ENCODE measurements at places on chromosomes 12 and 14.

GRCh38 chr14:70680748-70681147, 39.0 kb downstream of the TTC9 start:
- DNase-seq: no peak

DNA sequence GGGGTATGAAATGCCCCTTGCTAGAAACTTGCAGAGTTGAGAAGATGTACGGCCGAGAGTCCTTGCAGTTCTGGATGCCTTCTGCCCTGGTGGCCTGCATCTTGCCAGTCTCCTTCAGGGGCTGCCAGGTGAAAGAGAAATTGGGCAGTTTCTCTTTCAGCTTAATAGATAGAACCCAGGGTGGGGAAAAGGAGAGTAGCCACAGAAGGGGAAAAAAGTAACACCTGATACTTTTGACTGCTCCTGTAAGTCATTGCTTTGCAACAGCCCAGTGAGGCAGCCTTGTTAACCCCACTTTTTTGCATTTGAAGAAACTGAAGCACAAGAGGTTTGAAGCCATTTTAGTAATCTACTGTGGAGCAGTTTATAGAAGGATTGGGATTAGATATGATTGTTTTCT, 27.6 kb downstream of the TDP1 start:
- no peak for DNase-seq

DNA sequence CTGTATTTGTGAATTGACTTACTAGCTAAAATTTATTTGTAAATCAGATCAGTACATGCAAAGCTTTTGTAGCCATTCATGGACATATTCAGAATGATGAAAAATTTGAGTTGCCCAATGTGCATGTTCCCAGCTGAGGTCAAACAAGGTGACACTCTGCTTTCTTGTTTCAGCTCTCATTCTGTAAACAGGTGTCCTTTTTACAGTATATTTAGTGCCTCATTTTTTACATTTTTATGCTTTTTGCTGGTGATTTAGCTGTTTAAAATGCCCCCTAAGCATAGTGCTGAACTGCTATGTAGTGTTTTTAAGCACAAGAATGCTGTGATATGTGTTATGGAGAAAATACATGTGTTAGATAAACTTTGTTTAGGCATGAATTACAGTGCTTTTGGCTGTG, 76.3 kb downstream of the MIA2 start:
- DNase-seq: no peak

DNA sequence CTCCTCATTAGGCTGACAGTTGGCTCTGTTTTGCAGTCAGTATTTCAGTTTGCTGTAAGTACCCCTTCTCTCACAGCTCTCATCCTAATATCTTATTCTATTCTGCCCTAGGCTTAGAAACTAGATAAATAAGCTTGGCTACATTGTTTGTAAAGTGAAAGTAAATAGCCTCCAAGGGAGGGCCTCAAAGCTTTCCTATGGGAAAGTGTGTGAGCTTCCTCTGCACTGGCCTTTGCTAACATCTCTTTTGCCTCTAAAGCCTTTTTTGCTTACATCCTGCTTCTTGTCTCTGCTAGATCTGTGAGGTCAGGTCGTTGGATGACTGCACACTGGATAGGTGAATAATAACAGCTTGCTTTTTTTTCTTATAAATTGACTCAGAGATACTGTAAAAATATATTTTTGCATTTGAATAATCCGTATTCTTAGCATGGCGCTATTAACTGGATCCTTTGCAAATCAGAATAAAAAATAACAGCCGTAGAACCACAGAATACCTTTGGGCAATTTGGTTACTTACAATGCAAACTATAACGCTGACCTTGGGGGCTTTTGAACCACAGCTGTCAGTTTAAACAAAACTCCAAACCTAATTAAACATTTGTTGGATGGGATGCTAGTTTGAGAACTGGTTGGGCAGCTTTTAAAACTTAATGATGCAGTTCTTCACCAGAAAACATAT, 55.1 kb downstream of the TTC6 start:
- peak; percentile 98 for DNase-seq

DNA sequence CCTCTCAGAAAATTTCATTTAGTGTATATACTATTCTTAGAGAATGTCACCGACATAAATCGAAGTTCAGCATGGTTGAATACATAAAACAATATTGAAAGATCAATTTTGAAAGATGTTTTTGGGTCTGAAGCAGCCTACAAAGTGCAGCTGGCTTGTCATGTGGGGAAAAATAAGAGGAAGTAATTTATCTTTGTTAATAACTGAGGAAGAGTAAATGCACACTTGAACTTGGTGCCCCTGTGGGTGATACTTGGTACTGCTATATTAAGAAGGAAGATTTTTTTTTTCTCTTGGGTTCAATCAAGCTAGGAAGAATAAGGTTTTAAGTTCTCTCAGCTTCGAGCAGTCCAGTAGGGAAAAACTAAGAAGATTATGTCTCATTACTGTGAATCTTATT, 661.3 kb downstream of the RPL10L start:
- no peak for DNase-seq

- DNase-seq: no peak
These were observed 2.4 kb upstream of the AEBP2 start for GRCh38 chr12:19436931-19437330.

DNA sequence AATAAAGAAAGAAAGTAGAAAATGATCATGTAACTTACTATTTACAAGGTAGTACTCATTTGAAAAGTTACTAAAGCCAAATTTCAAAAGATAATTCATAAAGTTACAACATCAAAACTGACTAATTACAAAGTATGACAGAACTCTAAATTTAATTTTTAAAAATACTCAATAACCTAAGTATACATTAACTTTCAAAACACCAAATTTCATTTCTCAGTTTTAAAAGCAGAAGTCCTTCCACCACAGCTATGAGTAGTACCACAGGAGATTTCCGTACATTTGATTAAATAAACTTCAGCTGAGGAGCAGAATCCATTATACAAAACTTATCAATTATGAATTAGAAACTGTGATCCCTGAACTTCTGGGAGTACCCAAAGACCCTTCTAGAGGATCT, 100.8 kb upstream of the BBS10 start:
- peak; percentile 41 for DNase-seq

DNA sequence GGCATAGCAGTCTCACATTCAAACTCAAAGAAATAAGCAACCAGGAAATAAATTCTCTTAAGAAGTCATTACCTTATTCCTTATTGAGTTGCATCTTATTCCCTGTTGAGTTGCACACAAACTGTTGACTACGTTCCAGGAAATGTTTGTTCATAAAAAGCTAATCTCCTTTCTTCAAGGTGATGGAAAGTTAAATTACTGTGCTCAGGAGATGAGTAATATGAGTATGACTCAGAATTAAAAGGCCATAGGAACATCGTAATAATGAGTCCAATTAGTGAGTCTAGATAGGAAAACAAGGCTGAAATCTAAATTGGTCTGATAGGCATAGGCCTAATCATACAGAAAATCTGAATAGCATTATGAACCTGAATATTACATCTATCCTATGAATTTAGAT, 203.1 kb downstream of the SLC2A13 start:
- DNase-seq: no peak

- DNase-seq: no peak
These were observed 35.8 kb downstream of the SPATA7 start for GRCh38 chr14:88421286-88421685.

- no peak for DNase-seq
These were observed 85.2 kb upstream of the MYF6 start for GRCh38 chr12:80622271-80622670.

GRCh38 chr12:13093191-13093847, 10.1 kb downstream of the GSG1 start:
- DNase-seq: no peak

GRCh38 chr14:58376791-58377190, 18.9 kb upstream of the TOMM20L start:
- no peak for DNase-seq

- DNase-seq: no peak
These were observed 49.5 kb downstream of the ATP2A2 start for GRCh38 chr12:110330544-110330943.

DNA sequence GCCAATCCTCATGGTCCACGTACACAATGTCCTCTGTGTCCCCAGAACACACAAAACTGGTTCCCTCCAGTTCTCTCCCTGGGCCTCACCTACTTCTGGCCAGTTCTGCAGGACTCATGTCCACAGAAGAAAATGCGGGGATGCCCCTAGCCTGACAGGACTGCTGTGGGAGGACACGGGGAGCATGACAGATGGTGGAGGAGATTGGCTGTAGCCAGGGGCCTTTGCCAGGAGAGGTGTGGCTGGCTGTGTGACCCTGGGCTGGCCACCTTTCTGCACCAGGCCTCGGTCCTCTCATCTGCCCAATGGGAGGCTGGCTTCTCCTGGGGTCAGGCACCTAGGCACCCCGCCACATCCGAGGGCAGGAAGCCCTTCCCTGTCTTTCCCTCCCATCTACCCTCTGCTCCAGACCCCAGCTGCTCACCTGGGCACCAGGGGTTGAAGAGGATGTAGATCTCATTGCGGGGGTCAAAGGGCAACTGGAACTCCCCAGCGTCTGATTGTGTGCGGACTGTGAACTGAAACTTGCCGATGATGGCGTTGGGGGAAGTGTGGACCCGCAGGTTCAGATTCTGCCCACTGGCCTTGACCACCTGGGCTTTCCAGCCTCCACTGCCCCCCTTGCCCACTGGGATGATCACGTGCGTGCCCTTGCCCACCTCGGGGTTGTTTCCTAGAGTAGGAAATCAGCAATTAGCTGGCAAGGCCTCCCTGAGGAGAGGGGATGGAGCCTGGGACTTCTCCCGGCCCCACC, 2.8 kb downstream of the TGM1 start:
- DNase-seq: no peak

- no peak for DNase-seq
These were observed 408.5 kb upstream of the RPL10L start for GRCh38 chr14:47060050-47060449.

- no peak for DNase-seq
These were observed 49.4 kb upstream of the TMCC3 start for GRCh38 chr12:94699801-94700200.

DNA sequence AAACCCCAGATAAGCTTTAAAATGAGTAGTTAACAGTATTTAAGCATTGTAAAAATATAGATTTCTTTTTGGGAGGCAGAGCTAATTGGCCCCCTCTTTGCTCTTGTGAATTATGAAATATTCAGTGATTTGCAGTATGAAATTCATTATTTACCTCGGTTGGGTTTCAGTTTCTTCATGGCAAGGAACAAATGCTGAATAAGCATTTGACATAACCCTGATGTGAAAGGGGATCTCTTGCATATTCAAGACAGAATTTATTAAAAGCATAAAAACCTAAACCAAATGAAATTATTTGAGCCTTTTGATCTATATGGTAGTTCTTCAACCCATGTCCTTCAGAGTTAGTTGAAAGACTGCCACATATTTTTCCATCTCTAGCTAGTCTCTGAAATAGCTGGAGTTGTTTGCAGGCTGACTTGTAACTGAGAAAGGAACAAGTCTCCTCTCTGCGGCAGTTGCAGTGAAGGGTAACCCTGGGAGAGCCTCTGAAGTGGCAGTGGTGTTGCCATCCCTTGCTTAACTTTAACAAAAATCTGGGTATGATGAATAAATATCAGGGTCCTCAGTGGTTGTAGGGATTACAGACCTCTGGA, 690 bp downstream of the AKAP6 start:
- no peak for DNase-seq

DNA sequence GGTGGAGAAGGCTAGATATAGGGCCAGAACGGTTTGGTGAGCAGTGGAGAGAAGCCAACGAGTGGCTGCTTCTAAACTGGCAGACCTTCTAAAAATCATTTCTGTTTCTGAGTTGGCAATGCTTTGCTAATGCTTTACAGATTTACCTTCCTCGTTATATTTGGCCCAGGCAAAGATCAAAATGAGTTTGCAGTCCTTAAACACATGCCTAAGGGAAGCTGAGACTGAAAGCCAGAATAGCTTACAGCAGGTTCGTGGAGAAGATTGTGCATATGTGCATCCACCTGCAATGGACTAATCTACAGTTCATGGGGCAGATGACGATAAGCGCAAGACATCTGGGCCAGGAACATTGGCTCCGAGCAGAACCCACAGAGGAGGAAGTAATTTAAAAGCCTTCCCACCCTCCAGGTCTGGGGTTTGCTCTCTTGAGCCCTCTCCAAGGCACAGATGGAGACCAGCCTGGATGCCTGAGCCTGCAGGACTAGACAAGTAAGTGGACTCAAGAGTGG, 99.4 kb downstream of the NINJ2 start:
- DNase-seq: no peak

- no peak for DNase-seq
These were observed 7.3 kb downstream of the VAMP1 start for GRCh38 chr12:6463216-6463615.

- DNase-seq: no peak
These were observed 331.6 kb upstream of the STXBP6 start for GRCh38 chr14:25381498-25381897.

DNA sequence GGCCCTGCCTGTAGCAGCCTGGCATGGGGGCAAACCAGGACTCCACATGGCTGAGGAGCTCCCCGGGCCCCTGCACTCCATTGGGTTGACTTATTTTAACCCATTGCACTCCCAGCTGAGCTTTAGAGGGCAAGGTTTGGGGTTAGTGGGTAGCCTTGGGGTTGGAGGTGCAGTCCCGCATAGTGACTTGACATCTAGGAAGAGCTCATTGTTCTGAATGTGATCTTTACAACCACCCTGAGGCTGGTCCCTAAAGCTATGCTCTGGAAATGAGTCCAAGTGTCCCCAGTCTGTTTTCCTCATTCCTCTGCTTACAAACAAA, 36.4 kb downstream of the NFKBIA start:
- no peak for DNase-seq

DNA sequence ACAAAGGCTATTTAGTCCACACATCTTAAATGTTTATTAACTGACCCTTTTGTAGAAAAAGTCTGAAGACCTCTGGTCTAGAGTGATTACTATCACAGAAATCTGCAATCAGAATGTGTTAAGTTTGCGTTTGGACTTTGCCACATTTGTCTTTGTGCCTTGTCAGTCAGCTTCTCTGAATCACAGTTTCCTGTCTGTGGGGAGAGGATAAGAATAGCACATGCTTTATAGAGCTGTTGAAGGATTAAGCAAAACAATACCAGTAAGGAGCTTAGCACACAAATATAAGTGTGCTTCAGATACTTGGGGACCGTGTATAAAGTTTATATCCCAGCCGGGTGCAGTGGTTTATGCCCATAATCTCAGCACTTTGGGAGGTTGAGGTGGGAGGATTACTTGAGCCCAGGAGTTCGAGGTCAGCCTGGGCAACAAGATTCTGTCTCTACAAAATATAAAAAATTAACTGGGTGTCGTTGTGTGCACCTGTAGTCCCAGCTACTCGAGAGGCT, 63.0 kb upstream of the BTG1 start:
- no peak for DNase-seq

GRCh38 chr12:89062996-89063395, 289.3 kb downstream of the DUSP6 start:
- DNase-seq: no peak

- DNase-seq: no peak
These were observed 48.5 kb downstream of the CYP46A1 start for GRCh38 chr14:99732436-99733210.

- no peak for DNase-seq
These were observed 29.1 kb upstream of the ULK1 start for GRCh38 chr12:131865180-131865875.

DNA sequence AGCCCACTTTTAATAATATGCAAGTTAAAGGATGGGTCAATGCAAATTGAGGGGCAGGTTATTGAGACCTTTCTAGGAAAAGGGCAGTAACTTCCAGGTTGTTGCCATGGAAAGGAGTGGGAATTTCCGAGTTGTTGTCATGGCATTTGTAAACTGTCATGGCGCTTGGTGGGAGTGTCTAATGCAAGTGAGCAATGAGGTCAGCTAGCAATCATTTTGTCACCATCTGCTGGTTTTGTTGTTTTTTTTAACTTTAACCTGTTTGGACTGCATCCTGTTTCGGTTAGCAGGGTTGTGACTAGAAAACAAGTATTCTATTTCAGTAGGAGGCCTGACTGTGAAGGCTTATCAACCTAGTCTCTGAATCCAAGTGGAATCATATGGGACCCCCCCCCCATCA, 85.8 kb upstream of the TSPAN11 start:
- no peak for DNase-seq

Data from NCI-H526 (cell line).